Adipocyte (in vitro differentiated cells): ENCODE measurements at places on chromosomes 5 and 9.

- DNase-seq = peak; percentile 57
These were observed 1.9 kb downstream of the PCSK5 start for GRCh38 chr9:75892216-75892911.

DNA sequence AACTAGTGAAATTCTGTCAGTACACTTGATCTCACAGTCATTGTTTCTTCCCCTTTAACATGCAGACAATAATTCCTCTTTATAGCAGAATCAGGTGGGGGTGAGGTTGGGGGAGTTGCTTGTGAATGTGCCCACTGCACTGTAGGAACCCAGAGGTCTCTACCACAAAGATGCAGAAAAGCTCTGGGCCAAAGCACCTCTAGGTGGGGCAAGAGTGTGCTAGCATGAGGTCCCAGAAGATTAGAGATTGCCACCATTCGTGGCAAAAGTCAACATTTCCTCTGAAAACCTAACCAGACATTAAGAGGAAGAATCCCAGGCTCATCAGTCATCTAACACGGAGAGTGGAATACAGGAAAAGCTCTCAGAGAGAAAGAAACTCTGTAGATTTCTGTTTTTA lies 74.5 kb downstream of the PTCD2 start:
- DNase-seq = no peak

GRCh38 chr5:164532235-164532900 lies 1026.9 kb downstream of the MAT2B start:
- DNase-seq = peak; percentile 3

DNA sequence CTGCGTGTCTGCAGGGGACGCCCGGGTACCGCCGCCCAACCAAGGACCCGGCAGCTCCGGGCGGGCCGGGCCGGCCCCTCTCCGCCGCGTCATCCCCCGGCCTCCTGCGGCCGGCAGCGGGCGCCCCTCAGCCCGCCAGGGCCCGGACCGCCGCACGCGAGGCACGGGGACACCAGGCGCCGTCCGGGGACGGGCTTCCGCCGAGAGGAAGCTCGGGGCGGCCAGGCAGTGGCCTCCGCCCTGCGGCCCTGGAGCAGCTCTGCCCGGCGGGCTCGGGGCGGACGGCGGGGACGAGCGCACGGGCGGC lies 373 bp downstream of the FBXW5 start:
- peak; percentile 85 for DNase-seq

DNA sequence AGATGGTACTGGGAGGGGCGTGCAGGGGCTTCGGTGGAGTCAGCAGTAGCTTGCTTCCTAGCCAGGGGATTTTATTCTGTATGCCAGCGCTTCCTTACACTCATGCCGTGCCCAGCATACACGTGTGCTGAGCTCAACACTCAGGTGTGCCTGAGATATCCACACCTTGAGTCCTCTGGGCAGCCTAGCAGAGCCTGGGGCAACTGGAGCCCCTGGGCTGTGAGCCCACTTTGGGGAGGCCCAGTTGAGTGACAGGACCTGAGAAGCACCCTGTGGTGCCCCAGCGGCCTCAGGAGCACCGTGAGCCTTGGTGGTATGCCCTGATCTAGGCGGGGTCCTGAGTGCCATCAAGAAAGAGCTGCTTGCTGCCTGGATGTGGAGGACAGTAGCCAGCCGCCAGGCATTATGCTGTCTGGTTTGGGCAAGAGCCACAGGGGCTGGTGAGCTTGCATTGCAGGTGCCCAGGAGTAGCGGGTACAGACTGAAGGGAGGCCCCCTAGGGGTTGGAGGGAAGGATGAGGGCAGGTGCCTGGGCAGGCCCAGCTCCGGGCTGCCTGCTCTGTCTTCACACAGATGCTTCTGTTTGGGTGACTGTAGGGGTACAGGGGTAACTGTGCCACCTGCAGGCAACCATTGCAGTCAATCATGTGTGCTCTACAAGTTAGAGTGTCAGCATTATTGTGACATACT lies 42.9 kb downstream of the BNIP1 start:
- DNase-seq = no peak

DNA sequence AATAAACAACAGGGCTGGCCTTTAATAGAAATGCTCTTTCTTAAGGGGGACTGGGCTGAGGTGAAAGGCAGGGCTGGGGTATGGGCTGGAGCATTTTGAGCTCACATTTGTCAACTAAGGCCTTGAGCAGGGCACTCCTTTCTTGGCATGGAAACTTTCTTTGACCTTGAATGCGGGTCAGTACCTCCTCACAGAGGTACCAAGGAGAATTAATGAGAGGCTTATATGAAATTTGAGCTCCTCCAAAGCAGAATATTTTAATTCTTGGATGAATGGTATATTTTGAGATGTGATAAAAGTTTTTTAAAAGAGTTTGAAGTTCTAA lies 3.1 kb downstream of the CYSTM1 start:
- no peak for DNase-seq

- DNase-seq = no peak
These were observed 18.4 kb downstream of the PLEKHG4B start for GRCh38 chr5:110270-110888.

- DNase-seq = no peak
These were observed 25.1 kb downstream of the TRIO start for GRCh38 chr5:14168144-14168792.

GRCh38 chr9:88258601-88259000 lies 120.3 kb upstream of the SPATA31C2 start:
- DNase-seq = peak; percentile 49

- no peak for DNase-seq
These were observed 150.8 kb downstream of the TTC39B start for GRCh38 chr9:15156241-15156640.

DNA sequence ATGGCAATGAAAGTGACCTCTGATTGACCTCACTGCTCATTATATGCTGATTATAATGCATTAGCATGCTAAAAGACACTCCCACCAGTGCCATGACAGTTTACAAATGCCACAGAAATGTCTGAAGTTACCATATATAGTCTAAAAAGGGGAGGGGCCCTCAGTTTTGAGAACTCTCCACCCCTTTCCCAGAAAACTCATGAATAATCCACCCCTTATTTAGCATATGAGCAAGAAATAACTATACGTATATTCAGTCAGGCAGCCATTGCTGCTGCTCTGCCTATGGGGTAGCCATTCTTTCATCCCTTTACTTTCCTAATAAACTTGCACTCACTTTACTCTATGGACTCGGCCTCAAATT lies 163.1 kb downstream of the ESM1 start:
- no peak for DNase-seq

DNA sequence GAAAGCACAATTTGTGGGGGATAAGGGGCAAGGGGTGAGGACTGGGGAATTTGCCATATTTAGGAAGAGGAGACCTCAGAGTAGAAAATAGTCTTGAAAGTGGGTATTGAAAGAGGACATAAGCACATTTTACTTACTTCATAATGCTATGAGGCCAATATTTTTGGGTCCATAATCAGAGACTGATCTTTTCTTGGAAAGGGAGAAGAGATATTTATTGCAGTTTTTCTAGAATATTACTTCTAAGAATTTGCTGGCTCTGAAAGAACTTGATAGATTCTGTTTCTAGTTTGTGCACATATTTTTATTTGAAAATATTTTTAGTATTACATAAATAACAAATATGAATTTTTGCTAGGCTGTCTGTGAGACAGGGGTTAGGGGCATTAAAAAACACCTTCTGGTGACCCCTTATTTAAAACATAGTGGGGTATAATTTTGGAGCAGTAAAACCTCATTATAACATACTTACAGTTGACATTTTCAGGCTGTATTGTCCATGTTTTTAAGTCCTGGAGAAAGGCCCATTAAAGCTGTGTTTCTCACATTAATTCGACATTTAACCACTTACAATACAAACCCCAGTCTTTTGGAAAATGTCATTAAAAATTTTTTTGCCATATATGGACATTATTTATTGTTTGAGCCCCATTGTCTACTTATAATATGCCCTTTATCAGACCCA lies 118.9 kb upstream of the NFIB start:
- DNase-seq = no peak

DNA sequence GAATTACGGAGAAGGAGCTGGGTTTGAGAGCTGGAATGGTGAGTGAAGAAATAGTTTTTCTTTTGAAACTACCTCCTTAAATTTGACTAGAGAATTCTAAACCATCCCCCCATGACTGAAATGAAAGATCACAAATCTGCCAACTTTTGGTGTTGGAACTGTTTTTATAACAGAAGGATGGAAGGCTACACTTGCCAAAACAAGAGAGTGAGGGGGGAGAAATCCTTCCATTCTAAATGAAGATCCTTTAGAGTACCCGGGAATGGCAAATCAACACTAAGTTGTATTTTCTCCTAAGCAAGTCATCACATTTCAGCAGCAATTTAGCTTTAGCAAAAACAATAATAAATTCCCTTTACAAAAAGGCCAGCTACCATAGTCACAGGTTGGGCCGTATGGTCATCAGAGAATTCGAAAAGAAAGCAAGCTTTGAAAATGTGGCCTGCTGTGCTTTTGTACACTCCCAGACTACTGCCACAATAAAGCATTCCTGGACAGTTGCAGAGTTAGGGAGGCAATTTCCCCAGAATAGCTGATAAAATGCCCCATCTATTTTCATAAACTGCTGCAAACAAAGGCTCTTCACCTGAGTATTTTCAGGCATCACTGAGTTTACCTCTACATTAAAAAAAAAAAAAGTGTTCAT lies 25.0 kb upstream of the FREM1 start:
- no peak for DNase-seq

DNA sequence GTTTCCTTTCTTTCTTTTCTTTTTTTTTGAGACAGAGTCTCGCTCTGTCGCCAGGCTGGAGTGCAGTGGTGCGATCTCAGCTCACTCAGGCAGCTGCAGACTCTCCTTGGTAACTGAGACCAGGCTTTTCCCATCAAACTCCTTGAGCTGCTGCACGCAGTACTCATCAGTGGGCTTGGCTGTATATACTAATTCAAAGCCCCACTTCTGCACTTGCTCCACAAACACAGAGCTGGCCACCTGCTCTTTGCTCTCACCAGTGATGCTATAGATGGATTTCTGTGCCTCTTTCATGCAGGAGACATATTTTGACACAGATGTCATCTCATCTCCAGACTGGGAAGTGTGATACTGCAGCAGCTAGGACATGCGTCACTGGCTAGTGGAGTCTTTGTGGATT lies 252.7 kb downstream of the AP3B1 start:
- DNase-seq = no peak

DNA sequence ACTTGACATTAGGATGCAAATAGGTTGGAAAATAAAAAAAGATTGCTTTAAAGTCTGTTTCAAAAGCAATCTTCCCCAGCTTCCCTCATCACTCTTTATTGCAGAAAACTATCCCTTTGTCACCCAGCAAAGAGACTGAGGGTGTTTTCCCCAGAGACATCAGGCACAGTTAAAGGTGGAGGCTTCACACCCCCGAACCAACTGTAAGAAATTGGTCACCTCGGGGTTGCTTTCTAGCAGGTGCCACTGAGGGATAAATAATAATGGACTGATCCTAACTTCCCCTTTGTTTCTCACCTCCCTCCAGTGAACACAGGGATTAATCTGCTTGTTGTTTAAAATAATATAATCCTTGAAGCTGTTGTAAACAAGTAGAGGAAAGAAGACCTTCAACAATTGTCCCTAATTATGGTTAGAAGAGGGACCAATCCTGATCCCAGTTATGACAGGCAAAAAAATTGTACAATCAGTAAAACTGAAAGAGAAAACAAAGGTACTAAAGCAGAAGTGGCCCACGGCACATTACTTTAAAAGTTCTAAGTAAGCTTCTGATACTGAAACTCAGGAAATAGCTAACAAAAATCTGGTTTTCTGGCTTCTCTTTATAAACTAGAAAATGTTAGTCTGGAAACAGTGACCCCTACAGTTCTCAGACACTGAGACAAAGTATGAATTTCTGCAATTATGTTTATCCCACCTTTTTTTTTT lies 6.6 kb upstream of the PCSK1 start:
- DNase-seq = peak; percentile 19

DNA sequence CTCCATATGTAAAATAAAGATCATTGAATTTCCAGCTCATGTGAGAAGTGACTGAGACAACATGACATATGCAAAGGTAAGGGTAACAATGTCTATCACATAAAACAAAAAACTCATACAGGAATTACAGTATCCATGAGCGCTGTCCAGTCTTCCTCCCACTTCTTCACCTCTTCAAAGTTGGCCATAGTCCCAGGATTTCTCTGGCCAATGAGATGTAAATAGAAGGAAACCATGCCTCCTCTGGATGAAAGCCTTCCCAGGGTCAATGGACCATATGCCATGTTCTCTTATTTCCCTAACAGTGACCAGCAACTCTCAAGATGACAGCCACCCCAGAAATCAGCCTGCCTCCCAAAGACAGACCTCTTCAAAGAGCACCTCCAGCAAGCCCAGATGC lies 75.5 kb downstream of the SEMA5A start:
- DNase-seq = no peak

- DNase-seq = no peak
These were observed 1.0 kb upstream of the GRM6 start for GRCh38 chr5:178996156-178996555.

DNA sequence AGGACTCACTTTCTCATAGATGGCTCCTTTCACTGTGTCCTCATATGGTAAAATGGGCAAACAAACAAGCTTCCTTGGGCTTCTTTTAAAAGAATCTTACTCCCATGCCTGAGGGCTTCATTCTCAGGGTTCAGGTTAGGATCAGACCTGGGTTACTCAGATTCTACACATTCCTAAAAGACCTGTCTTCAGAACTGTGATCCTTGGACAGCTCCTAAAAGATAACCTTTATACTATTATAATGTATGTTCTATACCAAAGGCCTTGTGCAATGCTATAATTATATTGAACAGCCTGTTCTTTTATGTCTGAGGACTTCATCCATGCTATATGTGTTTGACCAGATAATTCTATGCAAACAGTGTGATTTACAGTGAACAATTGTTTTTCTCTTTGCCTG lies 264.4 kb upstream of the CDH10 start:
- no peak for DNase-seq

DNA sequence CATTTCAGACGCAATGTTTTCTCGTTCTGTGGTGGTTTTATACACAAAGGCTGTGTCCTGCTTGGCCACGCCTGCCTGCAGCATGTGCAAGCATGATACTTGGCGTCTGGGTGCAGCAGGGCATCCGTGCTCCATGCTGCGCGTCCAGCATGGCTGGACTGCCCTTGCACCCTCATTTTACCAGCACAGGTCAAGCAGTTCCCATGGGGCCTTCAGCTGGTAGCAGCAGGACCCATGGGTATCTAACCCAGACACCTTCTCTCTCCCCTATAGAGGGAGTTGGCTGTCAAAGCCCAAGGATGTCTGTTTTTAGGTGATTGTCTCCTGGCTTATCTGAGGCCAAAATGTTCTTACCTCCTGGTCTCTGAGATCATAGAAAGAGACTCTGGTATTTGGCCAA lies 158.3 kb upstream of the PITX1 start:
- no peak for DNase-seq

DNA sequence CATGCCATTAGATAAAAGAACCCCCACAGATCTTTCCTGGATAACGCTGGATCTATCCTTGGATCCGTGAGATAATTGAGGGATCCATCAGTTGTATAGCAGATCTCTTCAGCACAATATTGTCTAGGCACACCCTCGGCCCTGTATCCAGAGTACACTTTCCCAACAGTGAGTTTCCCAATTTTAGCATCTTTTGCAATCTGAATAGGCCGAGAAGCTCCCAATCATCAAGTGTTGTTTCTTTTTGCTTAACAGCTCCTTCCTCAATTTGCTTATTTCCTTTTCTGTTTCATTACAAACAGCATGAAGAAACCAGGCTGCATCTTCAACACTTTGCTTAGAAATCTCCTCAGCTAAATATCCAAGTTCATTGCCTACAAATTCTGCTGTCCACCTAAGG lies 4.4 kb upstream of the SPTLC1 start:
- no peak for DNase-seq

GRCh38 chr9:76162751-76163500 lies 231.3 kb downstream of the RFK start:
- peak; percentile 33 for DNase-seq

GRCh38 chr9:23379842-23380241 lies 446.2 kb downstream of the ELAVL2 start:
- DNase-seq = no peak

- no peak for DNase-seq
These were observed 408.7 kb upstream of the PIK3R1 start for GRCh38 chr5:67806654-67807438.
